ENCODE measurements at places on chromosomes 13 and 19.
A peak's percentile ranks its signal among the peaks of the same experiment; 100 is the strongest.

DNA sequence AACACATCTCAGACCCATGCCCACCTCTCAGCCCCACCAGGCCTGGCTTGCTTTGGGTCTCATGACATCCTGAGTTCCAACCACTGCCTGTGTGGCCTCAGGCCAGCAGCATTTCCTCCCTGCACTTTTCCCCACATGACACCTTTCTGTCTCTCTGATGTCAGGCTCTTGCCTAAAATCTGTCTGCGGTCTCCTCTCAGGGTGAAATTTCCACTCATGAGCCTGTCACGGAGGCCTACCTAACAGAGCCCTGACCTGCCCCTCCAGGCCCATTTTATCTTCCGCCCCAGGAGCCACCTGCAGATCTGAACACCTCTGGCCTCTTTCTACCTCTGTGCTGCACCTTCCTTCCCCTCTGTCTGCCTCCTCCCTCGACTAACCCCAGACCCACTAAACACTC is 93.5 kb downstream of the ZDHHC20 start:
- no peak for DNase-seq

- no peak for DNase-seq
These were observed 96.3 kb downstream of the VWA8 start for GRCh38 chr13:41864658-41865057.

- no peak for DNase-seq
These were observed 77.5 kb upstream of the CLDN10 start for GRCh38 chr13:95474992-95475391.

- no peak for DNase-seq
These were observed 13.3 kb downstream of the TNFRSF19 start for GRCh38 chr13:23583491-23583890.

GRCh38 chr19:32330213-32330857 is 15.1 kb upstream of the ZNF507 start:
- no peak for DNase-seq

DNA sequence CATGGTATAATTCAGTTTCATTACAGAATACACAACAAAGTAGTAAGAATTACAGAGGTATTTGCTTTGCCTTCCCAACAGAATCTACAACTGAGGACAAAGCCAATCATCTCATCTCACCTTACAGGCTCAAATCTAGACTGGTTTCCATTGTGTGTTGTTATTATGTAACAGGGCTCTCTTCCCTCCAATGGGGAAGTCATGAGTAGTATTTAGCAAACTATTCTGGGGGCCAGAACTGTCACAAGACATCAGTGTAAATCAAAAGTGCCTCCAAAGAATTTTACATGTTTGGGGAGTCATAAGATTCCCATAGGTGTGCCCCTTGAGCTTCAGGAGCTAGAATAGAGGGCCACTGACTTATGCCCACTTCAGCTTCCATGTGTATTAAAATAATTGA is 187.0 kb upstream of the EDNRB start:
- DNase-seq = no peak

- DNase-seq = peak; percentile 48
These were observed 4.4 kb upstream of the SBK3 start for GRCh38 chr19:55549500-55550320.

Measured in C1 segment of cervical spinal cord (tissue), 14 donors.